ENCODE measurements at places on chromosomes 5 and 9. TPM values are rescaled to one million over a fixed set of nuclear protein-coding genes. Genes with fewer than 3 reads are reported as not detected.

ZNF618 gene
- total RNA-seq: 16.6 TPM

PSD2 gene
- 0.14 TPM for total RNA-seq

DNA sequence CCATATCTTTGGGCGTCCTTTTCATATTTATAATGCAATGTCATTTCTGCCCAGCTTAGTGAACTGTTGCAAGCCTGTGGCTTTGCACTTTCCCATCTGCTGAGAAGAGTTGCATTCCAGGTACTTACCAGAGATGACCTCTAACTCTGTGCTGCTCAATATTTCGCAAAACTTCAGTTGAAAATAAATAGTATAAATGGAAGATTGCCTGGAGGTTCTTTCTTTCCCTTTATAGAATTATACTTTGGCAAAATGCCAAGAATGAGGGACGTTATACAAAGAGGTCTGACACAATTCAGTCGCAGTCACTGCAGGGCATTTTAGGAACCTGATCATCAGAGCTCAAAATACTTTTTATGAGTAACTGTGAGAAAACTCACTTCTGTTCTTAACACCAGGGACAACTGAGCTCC, 18.9 kb upstream of the VLDLR start:
- no peak for DNase-seq

IRF1 gene
- 31.3 TPM for total RNA-seq

DNA sequence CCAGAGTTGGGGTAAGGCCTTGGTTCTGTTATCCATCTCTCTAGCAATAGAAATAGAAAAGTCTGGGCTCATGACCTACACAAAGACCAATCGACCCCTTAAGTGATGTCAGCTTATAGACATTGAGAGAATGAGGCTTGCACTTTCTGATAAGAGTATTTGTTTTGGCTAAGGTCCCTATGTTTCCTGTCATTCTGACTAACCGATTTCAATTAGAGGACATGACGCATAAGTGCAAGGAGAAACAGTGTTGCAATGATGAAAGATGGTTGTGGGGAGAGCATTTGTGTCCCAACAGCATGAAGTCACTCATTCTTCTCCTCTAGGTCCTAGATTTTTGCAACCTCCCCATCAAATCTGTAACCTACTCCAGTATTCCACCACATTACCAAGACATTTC, 255.1 kb downstream of the MAT2B start:
- DNase-seq: no peak

DNA sequence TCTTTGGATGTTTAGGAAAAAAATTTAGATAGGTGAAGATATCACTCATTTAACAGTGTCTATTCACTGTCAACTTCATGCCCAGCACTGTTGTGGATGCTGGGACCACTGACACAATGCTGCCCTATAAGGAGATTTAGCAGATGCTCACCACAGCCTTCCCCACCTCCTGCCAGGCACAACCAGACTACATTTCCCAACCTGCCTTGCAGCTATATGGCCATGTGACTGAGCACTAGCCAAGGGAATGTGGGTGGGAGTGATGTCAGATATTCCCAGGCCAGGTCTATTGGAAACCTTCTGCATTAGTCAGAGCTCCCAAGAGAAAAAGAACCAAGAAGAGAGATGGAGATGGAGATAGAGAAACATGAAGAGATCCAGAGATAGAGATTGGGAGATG, 302.6 kb upstream of the TAS2R1 start:
- no peak for DNase-seq

DNA sequence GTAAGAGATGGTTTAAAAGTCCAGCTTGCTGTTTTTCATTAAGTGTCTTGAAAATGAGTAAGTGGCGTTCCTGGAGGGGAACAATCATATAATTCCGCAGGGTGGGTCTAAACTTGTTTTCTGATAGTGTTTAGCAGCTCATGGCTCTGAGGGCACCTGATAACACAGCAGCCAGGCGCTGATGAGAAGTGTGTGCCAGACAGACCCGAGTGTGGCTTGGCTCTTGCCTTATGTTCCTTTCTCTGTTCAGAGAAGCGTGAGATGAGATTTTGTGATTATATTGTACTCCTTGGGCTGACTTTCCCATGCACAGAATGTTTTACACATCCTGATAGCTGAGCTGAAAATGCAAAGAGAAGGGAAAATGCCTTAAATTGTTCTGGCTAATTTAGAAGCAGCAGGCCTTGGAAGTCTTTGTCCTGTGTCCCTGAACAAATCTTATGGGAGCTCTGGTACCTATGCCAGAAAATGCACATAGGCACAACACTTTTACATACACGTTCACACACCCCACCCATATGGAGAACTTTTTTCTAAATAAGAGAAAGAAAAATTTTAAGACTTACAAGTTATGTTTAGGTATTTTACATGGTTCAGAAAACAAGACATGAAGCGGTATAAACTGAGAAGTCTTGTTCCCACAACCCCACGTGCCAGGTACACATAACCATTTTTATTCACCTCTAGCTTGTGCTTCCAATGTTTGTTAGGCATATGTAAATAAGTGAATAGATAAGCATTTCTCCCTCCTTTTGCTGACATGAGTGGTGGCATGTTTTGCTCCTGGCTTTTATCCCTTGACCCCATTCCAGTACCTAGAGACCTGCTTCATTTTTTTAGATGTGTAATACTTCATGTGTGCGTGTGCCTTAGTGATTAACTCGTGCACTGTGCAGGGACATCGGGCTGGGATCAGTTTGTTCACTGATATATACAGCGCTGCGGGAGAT, 152.2 kb upstream of the OTULINL start:
- no peak for DNase-seq

Data from thoracic aorta (tissue), 2 donors.